Activated naive CD8-positive, alpha-beta T cell treated with anti-CD3 and anti-CD28 coated beads for 36 hours (primary cell): ENCODE measurements at places on chromosomes 12 and 14.

- DNase-seq, result no peak
Observed at GRCh38 chr12:60930151-60930550, 1330.1 kb upstream of the USP15 start.

GRCh38 chr14:96055753-96056508, 16.8 kb downstream of the C14orf132 start:
- DNase-seq, result no peak

DNA sequence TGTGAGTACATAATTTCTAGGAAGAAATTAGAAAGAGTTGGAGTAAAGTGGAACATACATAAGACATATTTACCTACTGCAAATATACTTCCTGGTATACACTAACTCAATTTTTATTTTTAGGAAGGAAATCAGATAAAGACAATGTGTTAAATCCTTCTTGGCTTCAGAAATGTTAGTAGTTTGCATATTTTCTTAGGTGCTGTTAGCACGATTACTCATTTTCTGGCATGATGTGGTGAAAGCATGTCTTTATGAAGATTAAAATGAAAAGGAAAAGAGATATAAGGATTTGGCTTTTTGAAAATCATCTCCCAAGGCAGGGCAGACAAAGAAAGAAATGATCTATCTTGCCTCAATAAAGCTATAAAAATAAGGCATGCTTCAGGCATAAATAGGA, 287.6 kb upstream of the E2F7 start:
- DNase-seq, result no peak

DNA sequence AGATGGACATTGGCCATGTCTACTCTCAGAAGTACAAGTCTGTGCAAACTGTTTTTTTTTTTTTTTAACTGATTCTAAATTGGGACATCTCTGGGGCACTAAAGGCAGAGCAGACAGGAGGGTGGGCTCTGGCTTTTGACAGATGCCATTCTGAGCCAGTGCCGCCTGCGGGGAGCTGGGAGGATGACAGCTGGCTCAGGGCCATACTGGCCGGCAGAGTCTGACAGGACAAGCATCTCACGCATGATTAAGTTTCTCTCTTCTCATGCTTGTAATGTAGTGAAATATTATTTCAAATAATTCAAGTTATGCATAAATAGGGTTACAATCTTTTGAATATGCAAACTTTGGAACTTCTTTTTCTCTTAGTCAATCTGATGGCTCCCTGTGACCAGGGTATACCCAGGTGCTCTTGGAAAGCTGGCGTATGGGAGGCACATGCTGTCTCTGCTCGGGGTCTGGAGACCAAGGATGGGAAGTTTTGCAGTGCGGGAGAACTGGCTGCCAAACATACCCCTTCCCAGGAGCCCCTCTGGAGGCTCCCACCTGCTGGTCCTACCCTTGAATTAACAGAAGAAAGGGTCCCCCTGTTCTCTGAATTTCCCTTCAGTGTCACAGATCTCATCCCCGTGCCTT, 7.6 kb downstream of the CDCA4 start:
- no peak for DNase-seq

DNA sequence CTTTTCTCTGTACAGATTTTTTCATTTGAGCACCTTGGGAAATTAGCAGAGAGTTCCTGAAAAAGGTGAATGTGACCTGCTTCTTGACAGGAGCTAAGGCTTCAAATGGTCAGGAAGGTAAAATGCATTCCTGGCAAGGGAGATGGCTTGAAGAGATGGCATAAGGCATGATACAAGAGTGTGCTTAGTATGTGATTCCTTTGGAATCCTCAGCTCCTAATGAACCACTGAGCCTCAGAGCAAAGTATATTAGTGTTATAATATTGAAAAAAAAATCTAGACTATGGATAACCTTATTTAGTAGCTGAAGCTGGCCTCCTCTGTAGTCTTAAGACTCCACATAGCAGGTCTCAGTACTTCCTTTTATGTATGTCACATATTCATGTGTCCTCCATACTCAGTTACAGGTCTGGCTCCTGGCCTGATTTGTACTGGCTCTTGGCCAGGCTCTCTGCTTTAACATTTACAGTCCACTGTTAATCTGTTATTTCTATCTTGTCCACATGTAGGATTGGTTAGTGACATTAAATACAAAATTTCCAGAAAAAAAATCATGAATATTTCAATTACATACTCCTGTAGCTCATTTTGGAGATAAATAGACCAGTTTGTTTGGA, 17.9 kb downstream of the TOGARAM1 start:
- DNase-seq, result no peak
